ENCODE measurements at places on chromosomes 13 and 19.

- DNase-seq = peak; percentile 63
Measured at GRCh38 chr13:26946684-26947343, 186.2 kb upstream of the GPR12 start.

- no peak for DNase-seq
Measured at GRCh38 chr19:55149078-55150003, at the start of gene TNNT1. Gene TNNT1 (minus strand): TSS chr19:55149206. CDS start chr19:55147157, 2,049 bp downstream.

DNA sequence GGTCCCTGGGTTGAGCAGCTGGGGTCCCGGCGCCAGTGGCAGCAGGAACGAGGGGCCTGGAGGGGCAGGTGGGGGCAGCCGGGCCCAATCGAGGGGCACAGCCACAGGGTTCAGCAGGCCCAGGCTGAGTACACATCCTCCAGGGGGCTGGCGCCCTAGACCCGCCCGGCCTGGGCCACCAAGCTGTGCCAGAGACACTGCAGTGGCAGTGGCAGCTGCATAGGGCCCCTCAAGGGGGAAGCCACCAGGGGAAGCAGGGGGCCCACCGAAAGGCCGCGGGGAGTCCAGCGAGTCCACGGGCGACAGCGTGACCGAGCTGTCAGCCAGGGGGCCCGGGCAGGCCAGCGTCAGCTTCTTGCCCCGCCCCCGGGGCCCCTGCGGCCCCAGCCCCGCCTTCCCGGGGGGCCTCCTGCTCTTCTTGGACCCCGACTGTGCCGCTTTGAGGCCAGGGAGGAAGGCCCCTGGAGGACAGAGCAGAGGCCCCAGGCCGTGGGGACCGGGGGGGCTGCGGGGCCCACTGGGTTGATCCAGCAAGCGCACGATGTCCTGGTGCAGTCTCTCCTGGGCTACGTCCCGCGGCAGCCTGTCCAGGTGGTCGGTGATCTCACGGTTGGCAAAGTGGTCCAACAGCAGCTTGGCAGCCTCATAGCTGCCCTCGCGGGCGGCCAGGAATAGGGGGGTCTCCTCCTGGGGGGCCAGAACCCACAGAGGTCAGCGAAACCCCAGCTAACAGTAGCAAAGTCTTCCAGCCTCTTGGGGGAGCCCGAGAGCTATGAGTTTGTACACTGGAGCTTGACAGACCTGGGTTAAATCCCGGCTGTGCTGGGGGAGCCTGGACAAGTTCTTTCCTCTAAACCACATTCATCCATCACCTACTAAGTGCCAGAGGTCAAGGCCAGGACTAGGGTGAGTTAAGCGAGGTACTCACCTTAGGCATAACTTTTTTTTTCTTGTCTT is 39.5 kb downstream of the NOTCH3 start:
- peak; percentile 78 for DNase-seq

- no peak for DNase-seq
Measured at GRCh38 chr13:24279327-24280110, 29.9 kb upstream of the C1QTNF9 start.

GRCh38 chr13:32624441-32624840 is 38.2 kb downstream of the PDS5B start:
- DNase-seq = no peak

GRCh38 chr19:1085676-1086442 is 9.3 kb downstream of the POLR2E start:
- DNase-seq = no peak

Data from GM13976 (cell line).